Fibroblast of skin of right biceps (primary cell): ENCODE measurements at places on chromosomes 13 and 19.

- DNase-seq = no peak
These were observed 5.2 kb upstream of the MLNR start for GRCh38 chr13:49214917-49215376.

DNA sequence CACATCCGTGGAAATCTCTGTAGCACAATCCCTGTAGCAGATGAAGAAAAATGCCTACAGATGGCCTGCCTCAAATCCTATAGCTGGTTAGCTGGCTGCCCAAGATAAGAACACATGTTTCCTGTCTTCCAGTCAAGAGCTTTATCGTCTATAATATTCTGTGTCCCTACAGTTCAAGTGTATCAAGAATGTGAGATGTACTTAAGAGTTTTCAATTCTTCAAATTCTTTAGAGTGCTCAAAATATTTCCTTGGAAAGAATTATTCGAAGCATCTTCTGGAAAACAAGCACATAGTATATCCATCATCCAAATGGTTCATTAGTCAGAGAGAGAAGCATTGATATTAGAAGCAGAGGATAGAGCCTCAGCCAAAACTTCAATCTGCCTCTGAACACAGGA, 239.8 kb downstream of the COG6 start:
- peak; percentile 76 for DNase-seq

- DNase-seq = no peak
These were observed 28.4 kb downstream of the DIAPH3 start for GRCh38 chr13:60135344-60135743.

GRCh38 chr13:51818781-51819511, 15.0 kb upstream of the DHRS12 start:
- no peak for DNase-seq

DNA sequence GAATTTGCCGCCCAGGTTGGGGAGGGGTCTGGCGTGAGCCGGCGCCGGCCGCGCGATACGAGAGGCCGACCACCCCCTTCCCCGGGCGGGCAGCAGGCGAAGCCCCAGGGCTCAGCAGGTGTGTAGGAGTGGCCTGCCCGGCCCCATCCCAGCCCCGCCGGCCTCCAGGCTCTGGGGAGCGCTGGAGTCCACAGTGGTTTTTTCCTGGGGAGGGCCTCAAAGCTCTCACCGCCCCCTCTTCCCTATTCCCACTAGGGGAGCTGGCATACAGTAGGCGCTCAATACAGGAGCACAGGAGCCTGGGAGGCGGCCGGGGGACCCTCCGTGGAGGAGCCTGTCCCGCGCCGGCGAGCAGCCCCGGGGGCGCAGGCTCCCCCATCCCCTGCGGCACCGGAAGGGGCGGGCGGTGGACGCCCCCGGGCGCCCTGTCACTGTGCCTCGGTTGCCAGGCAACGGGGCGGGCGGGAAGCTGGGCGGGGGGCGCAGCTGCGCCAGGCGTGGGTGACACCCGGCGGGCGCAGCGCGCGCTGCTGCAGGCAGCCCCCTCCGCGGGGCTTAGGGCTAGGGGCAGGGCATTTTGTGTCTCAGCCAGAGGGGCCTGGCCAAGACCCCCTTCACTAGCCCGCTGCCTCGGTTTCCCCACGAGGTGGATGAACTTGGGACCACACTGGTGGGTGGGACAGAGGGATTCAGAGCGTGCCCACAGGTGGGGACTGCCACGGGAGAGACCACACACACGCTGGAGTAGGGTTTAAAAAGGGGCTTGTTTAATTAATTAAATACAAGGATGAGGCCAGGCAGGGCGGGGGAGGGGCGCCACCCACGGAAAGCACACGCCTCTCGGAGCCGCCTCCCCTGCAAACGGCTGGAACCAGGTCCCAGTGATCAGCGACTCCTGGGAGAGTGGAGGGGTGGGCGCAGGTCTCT, 3.6 kb upstream of the REXO1 start:
- DNase-seq = peak; percentile 28

GRCh38 chr19:13633109-13633508, 126.8 kb upstream of the CACNA1A start:
- DNase-seq = peak; percentile 40

- DNase-seq = no peak
These were observed 68.2 kb downstream of the CDADC1 start for GRCh38 chr13:49315756-49316482.

GRCh38 chr19:48772503-48772953, 17.2 kb downstream of the FGF21 start:
- DNase-seq = no peak
